ENCODE measurements at places on chromosomes 13 and 19.

GRCh38 chr13:62320129-62321108, 904.8 kb upstream of the PCDH20 start:
- DNase-seq, result no peak

DNA sequence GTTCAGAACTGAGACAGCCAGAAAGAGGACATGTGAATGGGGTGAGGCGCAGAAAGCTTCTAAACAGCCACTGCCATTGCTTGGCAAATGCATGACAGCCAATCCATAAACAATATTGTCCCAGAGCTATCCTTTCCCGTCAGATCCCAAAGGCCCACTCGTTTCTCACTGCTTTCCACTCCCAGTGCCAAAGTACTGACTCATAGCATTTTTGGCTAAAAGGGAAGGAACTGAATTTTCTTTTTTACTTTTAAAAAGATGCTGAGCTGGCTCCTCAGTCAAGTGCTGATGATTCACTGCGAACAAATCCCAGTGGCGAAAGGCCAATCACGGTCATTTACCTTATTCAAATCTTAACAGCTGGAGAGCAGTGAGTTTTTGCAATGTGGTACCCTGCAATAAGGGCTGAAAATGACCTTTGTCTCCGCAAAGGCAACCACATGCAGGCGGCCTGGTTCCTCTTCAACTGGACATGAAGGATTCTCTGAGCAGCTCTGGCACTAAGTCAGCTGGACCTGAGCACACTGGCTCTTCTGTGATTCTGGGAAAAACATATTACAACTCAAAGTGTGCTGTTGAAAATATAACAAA, 151.7 kb downstream of the DCLK1 start:
- no peak for DNase-seq

DNA sequence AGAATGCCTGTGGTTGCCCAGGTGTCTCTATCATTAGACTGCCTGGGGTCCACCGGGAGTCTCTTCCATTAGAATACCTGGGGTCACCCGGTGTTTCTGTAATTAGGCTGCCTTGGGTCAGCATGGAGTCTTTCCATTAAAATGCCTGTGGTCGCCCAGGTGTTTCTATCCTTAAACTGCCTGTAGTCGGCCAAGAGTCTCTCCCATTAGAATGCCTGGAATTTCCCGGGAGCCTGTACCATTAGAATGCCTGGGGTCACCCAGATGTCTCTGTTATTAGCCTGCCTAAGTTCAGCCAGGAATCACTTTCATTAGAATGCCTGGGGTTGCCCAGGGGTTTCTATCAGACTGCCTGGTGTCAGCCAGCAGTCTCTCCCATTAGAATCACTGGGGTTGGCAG, 1492.8 kb downstream of the UQCRFS1 start:
- DNase-seq, result no peak

GRCh38 chr13:41546372-41547190, 89.2 kb downstream of the RGCC start:
- DNase-seq, result no peak

DNA sequence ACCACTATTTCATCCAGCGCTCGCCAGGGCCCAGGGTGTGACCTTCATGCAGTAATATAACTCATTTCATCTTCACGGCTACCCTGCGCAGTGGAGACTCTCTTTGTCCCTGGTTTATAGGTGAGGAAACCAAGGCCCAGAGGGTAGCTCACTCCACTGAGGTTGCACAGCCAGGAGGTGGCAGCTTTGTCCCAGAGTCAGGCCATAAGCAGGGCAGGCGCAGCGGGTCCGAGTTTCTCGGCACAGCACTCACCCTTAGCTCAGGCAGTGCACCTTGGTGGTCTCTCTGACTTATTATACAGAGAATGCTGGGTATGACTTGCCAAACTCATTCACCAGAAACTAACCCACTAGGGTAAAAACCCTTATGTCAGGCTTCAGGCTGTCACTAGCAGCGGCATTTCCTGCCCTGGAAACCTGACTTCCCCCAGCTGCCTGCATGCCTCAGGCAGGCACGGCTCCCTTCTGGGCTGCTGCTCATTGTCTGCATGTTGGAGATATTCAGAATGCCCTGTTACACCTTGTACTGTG, 24.5 kb downstream of the PPP5C start:
- DNase-seq, result no peak

GRCh38 chr19:35757231-35757748, 461 bp upstream of the HSPB6 start:
- DNase-seq, result no peak

GRCh38 chr13:48731957-48732569, 78.3 kb downstream of the CYSLTR2 start:
- DNase-seq, result peak; percentile 31

- no peak for DNase-seq
Observed at GRCh38 chr19:6754136-6754535, 13.1 kb downstream of the SH2D3A start.

- DNase-seq, result no peak
Observed at GRCh38 chr13:68125087-68125480, 894.9 kb upstream of the PCDH9 start.

DNA sequence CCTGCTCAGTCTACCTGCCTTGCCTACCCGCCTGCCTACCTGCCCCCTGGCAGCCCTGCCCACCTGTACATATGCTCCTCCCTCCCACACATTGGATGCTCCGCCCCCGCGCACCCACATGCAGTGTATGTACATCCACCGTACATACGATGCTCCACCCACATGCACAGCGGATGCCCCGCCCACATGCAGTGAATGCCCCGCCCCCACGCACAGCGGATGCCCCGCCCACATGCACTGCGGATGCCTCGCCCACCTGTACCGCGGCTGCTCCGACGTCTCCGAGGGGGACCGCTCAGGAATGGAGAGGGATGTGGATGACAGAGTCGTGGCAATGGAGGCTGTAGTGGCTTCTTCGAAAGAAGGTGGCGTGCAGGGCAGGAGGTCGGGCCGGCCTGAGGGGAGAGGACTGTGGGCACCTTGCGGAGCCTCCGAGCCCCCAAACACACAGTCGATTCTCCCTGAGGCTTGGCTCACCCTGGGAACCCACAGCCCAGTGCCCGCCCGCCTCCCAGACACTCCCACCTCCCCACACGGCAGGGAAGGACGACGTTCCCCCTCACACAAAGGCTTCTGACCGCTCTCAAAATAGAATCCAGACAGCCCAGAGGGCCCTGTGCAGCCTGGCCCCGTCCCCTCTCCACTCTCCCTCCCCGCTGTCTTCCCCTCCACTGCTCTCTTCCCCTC, 16.5 kb upstream of the CACTIN start:
- no peak for DNase-seq

DNA sequence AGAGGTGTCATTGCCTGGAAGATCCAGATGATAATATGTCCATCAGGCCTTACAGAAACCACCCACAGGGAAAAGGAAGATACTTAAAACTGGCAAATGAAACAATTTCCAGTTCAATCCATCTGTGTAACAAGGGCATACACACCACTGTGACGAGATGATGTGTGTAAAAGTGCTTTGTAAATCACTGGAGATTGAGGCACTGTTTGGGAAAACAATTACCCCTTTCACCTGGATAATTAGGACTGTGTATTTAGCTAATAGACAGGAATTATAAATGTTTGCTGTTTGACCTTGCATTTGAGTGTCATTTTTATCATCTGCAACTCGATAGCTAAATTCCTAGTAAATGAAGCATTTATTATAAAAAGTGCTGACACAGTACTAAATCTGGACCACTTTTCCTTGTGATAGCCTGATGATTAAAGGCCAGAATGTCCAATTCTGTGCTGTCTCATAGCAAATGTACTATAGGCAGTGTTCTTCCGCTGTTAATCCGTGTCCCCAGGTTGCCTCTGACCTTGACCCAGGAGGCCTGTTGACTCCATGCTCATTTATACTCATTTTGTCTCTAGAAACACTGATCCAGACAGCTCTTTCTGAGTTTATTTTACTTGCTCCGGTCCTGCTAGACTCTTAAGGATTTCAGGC, 105.8 kb downstream of the LACC1 start:
- no peak for DNase-seq

DNA sequence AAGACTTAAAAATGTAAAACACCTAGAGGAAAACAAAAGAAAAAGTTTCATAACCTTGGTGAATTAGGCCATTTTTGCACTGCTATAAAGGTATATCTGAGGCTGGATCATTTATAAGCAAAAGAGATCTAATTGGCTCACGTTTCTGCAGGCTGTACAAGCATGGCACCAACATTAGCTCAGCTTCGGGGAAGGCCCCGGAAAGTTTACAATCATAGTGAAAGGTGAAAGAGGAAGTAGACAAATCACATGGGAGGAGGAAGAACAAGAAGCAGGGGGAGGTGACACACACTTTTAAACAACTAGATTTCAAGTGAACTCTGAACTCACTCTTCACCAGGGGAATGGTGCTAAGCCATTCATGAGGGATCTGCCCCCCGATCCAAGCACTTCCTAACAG, 1358.5 kb upstream of the PCDH9 start:
- DNase-seq, result no peak

- no peak for DNase-seq
Observed at GRCh38 chr19:36652958-36653357, 13.7 kb downstream of the ZNF461 start.

Data from stimulated activated CD8-positive, alpha-beta memory T cell treated with anti-CD3 and anti-CD28 coated beads, Interleukin-4, amount 100 ng/mL, for 1 hour (primary cell).